ENCODE measurements at places on chromosomes 2 and 18. TPM values are rescaled to one million over a fixed set of nuclear protein-coding genes. Genes with fewer than 3 reads are reported as not detected.
A peak's percentile ranks its signal among the peaks of the same experiment; 100 is the strongest.

Gene MPP4
- not detected for total RNA-seq

Gene C2orf92
- 6.9 TPM for total RNA-seq

Gene ANKRD30B
- total RNA-seq, result not detected

Gene UGT1A10
- total RNA-seq, result not detected

Gene TMEM17
- not detected for total RNA-seq

Gene IL36B
- not detected for total RNA-seq

Gene AP1S3
- 6.3 TPM for total RNA-seq

Gene CIB4
- total RNA-seq, result not detected

Gene RAB6D
- not detected for total RNA-seq

DNA sequence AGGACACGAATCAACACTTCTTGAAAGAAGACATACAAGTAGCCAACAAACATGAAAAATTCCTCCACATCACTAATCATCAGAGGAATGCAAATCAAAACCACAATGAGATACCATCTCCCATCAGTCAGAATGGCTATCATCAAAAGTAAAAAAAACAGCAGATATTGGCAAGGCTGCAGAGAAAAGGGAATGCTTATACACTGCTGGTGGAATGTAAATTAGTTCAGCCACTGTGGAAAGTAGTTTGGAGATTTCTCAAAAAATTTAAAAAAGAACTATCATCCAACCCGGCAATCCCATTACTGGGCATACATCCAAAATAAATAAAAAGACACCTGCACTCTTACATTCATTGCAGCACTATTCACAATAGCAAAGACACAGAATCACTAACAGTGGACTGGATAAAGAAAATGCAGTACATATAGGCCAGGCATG, 78.7 kb downstream of the GRB14 start:
- DNase-seq, result no peak

DNA sequence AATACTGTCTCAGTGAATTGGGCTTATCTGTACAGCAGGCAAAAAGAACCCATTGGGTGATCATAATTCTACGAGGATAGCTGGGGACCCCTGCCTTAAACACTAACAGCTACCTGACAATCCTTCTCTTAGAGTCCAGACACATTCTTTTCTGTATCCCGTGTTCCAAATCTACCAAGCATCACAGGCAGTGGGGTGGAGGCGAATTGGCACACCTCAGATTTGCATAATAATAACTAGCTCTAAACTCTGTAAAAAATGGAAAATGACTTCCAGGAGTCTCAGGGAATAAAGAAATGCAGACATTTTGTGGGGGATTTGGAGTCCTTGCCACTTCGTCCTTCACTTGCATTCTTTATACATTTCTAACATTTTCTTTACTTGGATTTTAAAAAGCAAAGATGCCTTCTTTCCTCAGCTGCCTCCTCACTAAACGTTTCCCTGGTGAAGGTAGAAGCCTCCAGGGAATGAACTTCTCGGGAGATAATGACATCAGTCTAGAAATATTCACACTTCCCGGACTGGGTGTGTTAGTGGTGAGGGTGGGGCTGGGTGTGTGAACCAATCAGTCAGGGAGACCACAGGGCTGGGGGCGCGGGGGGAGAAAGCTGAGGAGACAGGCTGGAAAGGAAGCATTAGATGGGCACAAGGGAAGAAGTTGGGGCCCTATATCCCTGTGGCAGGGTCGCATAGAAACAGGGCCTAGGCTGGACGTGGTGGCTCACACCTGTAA, 59.1 kb upstream of the BOD1L2 start:
- DNase-seq, result no peak

- no peak for DNase-seq
These were observed 132.8 kb upstream of the L3MBTL4 start for GRCh38 chr18:6547476-6547875.

DNA sequence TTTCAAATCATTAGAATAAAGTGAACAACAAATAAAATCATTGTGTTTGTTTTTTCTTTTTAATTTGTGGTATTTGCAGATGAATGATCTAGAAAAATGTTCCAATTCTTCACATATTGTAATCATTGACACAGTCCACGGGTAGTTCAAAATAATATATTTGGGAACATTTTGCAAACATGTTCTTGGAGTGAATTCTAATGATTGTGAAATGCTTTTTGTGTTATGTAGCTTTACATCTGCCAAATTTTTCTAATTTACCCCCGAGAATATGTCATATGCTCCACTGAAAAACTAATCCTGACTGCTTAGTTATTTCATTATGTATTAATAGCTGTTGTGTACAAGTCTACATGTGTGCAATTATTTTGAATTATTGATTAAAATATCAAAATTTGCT, 1468.4 kb upstream of the NXPH2 start:
- DNase-seq, result no peak

DNA sequence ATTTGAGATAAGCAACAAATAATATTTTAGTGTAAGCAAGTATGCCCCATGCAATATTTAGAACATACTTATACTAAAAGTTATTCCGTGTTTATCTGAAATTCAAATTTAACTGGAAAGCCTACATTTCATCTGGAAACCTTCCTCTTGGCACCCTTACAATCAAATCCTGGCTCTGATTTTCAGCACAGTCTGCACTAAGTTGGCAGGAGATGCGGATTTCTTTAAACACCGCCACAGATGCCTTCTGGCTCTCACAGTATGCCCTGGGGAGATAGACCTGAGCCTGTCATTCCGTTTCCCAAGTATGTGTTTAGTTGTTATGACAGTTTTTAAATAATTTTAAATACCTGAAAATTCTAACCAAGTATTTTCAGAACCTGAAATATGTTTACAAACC, 7.3 kb upstream of the MLPH start:
- no peak for DNase-seq

GRCh38 chr2:218427741-218428140, 8.8 kb downstream of the VIL1 start:
- no peak for DNase-seq

- no peak for DNase-seq
These were observed 22.3 kb upstream of the DYNC2LI1 start for GRCh38 chr2:43751476-43751990.

- no peak for DNase-seq
These were observed 86.6 kb upstream of the AFF3 start for GRCh38 chr2:100228967-100229366.

DNA sequence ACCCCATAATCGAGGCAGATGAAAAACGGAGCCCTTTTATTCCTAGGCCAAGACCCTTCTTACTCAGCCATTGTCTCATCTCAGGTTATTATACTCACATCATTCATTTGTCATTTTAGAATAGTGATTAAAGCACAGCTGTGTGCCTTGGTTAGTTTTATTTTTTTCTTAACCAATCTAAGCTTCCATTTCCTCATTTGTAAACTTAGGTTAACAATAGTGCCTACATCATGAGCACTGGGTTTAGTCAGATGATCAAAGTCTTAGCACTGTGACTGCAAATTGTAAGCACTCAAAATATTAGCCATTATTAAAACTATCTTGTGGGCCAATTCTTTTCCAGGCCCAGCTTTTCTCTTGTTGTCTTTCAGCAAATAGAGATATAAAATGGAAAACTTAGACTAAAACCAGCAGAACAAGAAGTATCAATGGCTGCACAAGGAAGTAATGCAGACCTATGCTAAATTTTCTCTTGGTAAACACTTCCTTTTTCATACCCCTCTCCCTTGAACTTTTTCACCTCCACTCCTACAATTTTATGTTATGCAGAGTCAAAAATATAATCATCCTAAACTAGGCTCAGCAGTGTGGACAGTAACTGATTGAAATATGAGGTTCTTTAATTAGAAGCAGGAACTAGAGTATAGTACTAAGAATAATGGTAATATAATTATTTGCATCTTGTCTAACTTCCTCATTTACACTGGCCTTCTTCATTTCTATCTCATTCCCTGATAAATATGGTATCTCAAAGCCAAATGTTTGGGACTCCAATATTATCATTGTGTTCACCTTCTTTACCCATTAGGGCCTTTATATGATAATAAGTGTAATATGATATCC, 21.5 kb upstream of the GALNT3 start:
- no peak for DNase-seq

- no peak for DNase-seq
These were observed 30.9 kb downstream of the USP14 start for GRCh38 chr18:189254-189653.

DNA sequence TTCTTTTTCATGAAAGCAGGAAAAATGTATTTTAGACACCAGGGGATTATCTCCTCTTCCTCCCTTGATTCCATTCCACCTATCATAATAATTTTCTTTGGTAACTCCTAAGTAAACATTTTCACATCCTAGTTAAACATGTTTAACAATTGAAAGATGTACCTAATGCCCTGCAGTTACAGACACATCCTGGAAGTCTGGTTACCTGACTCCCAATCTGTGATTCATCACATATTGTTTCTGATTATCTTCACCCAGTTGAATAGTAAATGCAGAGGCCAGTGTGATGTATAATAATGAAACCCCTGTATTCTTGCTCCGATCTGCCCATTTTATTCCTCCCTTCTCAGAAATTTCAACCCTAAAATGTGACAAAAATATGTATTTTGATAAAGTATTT, 1237.6 kb upstream of the LRRTM1 start:
- no peak for DNase-seq

DNA sequence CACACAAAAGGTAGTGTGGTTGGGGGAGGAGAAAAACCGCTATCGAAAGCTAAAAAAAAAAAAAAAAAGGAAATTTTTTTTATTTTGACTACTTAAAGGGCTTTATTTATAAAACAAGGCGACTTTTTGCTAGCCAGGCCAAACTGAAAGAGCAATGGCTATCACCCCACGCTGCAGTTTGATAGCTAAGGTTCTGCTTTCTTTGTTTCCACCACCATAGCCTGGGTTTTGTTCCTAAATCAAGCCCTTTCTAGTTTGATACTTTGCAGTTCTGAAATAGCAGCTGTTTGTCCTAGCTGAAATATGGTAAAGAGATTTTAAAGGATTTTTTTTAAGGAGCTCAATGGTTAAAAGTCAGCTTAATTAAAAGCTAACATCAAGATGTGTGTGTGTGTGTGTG, 67.4 kb upstream of the ABCA12 start:
- no peak for DNase-seq

GRCh38 chr2:85095094-85095493, 38.1 kb upstream of the TCF7L1 start:
- no peak for DNase-seq

DNA sequence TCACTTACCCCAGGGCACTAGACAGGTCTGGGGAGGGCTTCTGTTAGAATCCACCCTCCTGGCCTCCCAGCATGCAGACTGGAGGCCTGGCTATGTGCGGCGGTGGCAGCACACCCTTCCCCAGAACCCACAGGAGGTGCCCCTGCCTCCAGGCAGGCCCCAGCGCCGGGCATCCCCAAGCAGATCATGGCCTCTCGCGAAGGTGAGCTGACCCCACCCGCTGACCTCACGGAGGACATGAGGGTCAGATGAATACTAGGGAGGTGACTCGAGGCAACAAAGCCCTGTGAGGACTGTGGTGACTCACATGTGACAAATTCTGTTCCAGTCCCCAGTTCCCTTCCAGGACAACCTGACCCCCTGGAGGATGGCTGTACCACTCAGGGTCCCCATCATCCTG, 1.9 kb downstream of the MAB21L4 start:
- DNase-seq, result no peak

- DNase-seq, result peak; percentile 38
These were observed 191.8 kb downstream of the FTCDNL1 start for GRCh38 chr2:199659207-199659606.

- no peak for DNase-seq
These were observed 92.9 kb upstream of the WDR75 start for GRCh38 chr2:189348369-189348768.

DNA sequence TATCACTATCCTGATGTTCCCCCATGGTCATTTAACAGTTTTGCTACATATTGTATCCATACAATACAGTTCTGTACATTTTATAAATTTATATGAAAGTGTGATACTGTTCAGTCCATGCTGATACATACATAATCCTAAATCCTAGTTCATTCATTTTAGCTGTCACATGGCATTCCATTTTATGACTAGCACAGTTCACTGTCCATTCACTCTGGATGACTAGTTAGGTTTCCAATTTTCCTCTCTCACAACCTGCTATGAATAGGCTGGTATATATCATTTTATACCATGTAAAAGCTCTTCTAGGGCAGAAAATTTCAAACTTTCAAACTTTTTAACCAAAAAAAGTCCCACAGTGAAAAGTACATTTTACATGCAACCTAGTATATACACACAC, 15.2 kb downstream of the SMAD2 start:
- DNase-seq, result no peak

DNA sequence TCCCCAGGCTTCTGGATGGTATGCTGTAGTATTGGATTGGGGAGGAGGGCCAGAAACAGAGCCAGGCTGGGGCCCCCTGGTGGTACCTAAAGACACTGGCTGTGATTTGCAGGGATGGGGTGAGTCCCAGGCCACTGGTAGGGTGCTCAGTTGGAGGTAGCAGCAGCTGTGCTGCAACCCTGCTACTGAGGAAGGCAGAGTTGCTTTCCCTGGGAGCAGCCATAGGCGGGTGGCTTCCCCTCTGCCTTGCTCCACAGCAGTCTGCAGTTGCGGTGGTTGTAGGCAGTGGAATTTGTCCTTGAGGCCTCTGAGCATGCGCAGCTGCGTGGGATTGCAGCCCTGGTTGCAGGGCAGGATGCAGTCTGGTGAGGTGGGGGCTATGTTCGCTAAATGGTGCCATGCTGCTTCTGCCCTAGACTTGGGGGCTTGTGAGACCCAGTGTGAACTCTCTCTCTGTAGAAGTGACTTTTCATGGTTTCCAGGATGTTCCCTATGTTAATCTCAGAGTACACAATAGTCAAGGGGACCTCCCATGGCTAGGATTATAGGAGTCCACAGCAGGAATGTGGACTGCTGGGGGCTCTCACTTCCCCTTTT, 443.5 kb downstream of the XIRP2 start:
- DNase-seq, result no peak
